ENCODE measurements at places on chromosomes 5 and 9. TPM values are rescaled to one million over a fixed set of nuclear protein-coding genes. Genes with fewer than 3 reads are reported as not detected.

GRCh38 chr5:53399926-53400697 is 80.3 kb upstream of the FST start:
- H3K27me3 ChIP-seq = no peaks in the 10 kb centered on the region
- H3K36me3 ChIP-seq = no peaks in the 10 kb centered on the region
- H3K4me3 ChIP-seq = no peak overlapping the region
- DNase-seq = no peak
- H3K4me1 ChIP-seq = peaks cover 14% of the 10 kb centered on the region

GRCh38 chr9:71747576-71747975 is 20.7 kb downstream of the CEMIP2 start:
- peaks cover 11% of the 10 kb centered on the region for H3K4me1 ChIP-seq
- H3K27me3 ChIP-seq = no peaks in the 10 kb centered on the region
- no peak overlapping the region for H3K27ac ChIP-seq

DNA sequence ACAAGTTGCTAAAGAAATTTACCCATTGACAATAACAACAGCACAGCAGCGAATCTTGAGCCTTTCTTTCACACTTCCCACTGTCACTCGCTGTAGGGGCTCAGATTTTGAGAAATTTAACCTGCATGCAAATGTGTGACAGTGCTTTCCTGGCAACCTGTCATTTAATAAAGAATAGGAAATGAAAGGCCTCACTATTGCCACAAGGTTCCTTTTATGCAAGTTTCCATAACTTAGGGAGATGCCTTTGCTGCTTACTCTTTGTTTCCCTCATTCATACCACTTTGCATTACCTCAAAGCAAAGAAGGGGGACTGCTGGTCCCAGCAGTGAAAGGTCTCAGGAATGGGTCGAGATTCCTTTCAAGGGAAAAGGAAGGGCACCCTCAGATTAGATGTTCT is 49.5 kb downstream of the PTCD2 start:
- DNase-seq = no peak
- H3K27me3 ChIP-seq = no peaks in the 10 kb centered on the region

GRCh38 chr5:177997846-177998245 is 1.8 kb upstream of the PROP1 start:
- H3K4me1 ChIP-seq = no peaks in the 10 kb centered on the region
- H3K27ac ChIP-seq = no peak overlapping the region
- H3K36me3 ChIP-seq = no peaks in the 10 kb centered on the region
- H3K4me3 ChIP-seq = no peak overlapping the region
- DNase-seq = no peak

- no peaks in the 10 kb centered on the region for H3K27me3 ChIP-seq
- peaks cover 32% of the 10 kb centered on the region for H3K4me1 ChIP-seq
- H3K27ac ChIP-seq = peak overlapping the region; percentile 77
- H3K4me3 ChIP-seq = no peak overlapping the region
- H3K36me3 ChIP-seq = peaks cover 13% of the 10 kb centered on the region
- DNase-seq = peak; percentile 96
These were observed 138.4 kb downstream of the C9orf152 start for GRCh38 chr9:110069326-110070248.

DNA sequence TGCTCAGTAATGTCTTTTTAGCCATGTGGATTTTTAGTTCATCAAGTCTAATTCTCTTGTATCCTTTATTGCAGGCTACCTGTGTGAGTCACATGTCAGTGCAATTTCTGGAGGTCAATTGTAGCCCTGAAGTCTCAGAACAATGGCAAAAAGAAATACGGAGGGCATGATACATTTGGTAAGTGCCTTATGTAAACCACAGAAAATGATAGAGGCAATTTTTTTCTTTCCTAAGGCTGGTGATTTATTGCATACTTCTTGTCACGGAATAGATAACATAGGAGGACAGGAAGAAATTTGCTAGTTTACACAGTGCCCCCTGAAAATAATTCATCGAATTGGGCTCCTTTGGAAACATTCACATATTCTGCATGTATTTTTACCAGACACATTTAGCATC is 235.9 kb downstream of the DMRTA1 start:
- no peak overlapping the region for H3K27ac ChIP-seq
- H3K4me1 ChIP-seq = peaks cover 2% of the 10 kb centered on the region
- H3K36me3 ChIP-seq = no peaks in the 10 kb centered on the region
- DNase-seq = no peak
- H3K27me3 ChIP-seq = no peaks in the 10 kb centered on the region
- no peak overlapping the region for H3K4me3 ChIP-seq

DNA sequence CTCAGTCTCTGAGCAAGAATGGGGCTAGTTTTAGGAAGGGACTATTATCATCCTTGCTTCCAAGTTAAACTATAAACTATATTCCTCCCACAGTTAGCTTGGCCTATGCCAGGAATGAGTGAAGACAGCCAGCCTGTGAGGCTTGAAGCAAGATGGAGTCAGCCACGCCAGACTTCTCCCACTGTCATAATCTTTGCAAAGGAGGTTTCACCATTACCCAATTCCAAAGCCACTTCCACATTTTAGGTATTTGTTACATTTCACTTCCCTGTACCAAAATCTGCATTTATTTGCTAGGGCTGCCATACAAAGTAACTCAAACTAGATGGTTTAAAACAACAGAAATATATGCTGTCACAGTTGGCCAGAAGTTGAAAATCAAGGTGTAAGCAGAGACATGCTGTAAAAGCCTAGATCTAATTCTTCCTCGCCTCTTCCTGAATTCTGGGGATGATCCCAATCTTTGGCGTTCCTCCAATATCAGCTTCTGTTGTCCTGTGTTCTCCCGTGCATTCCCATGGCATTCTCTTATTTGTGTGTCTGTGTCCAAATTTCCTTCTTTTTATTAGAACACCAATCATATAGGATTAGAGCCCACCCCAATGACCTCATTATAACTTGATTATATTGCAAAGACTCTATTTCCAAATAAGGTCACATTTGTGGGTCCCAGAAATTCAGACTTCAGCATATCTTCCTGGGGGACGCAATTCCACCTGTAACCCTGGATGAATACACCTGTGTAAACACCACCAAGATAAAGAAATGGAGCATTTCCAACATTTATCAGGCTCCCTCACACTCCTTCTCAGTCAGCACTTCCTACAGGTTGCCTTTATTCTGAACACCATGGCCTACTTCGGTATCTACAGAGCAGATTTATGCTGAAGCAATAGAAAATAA is 126.8 kb downstream of the GCNT1 start:
- peaks cover 7% of the 10 kb centered on the region for H3K27me3 ChIP-seq
- no peak for DNase-seq
- H3K27ac ChIP-seq = no peak overlapping the region
- no peaks in the 10 kb centered on the region for H3K4me1 ChIP-seq
- no peaks in the 10 kb centered on the region for H3K36me3 ChIP-seq

DNA sequence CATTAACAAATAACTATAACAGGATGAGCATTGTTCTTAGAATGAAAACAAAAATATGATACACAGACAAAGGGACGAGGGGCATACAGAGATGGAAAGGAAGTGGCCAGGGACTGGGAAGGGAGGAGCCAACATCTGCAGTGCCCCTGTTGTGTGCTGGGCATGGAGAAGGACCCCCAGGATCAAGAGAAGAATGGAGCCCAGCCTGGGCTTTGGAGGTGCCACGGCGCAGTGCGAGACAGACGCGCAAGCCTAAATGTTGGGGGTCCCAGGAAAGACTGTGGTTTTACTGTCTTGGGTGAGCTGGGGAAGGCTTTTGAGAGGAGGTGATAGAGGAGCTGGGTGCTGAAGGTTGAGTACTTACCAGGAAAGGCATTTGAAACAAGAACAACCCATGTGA is 28.4 kb upstream of the DUSP1 start:
- H3K4me1 ChIP-seq = peaks cover 46% of the 10 kb centered on the region
- no peaks in the 10 kb centered on the region for H3K27me3 ChIP-seq
- no peaks in the 10 kb centered on the region for H3K36me3 ChIP-seq
- H3K4me3 ChIP-seq = no peak overlapping the region
- H3K27ac ChIP-seq = peak overlapping the region; percentile 80
- DNase-seq = no peak

DNA sequence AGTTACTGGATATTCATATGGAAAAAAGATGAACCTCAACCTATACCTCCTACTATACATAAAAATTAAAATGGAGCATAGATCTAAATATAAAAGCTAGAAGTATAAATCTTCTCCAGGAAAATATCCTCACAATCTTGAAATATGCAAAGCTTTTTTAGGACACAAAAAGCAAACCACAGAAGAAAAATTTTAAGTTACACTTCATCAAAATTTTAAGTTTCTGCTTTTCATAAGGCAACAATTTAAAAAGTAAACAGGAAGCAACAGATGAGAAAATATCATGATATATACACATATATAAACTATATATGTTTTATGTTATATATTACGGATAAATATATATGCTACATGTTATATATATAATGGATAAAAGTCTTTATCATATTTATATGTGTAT is 157.5 kb downstream of the ADAMTS6 start:
- no peak overlapping the region for H3K4me3 ChIP-seq
- H3K27me3 ChIP-seq = no peaks in the 10 kb centered on the region
- peaks cover 3% of the 10 kb centered on the region for H3K4me1 ChIP-seq
- no peaks in the 10 kb centered on the region for H3K36me3 ChIP-seq
- H3K27ac ChIP-seq = no peak overlapping the region

DNA sequence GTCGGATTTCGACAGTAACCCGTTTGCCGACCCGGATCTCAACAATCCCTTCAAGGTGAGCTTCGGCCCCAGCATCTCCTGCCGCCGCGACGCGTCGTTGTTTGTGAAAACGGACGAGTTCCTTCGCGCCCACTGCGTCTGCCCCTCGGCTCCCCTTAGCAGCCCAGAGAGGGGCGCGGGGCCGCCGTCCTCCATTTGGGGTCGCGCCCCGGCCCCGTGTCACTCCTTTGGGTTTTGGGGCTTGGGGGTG is 182 bp downstream of the SCAMP1 start:
- H3K27me3 ChIP-seq = no peaks in the 10 kb centered on the region
- H3K36me3 ChIP-seq = 0 out of 2 replicates have a peak, but pooled peaks cover 2% of the 10 kb centered on the region
- no peaks in the 10 kb centered on the region for H3K4me1 ChIP-seq
- DNase-seq = no peak

DNA sequence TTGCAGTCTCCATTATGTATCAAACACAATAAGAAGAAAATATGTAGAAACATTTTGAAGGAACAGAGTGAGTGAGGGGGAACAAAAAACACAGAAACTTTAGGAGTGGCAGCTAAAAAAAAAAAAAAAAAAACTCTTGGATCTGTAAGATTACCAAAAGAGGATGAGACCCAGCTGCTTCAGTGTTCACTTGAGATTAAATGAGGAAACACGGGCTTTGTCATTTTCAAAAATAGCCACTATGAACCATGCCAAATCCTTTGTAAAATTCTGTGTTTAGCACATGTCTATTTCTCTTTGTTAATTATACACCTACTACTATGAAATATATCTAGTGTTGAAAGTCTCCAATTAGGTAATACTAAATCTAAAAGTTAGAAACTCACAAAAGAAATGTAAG is 485.9 kb downstream of the EFNA5 start:
- no peaks in the 10 kb centered on the region for H3K4me1 ChIP-seq
- no peaks in the 10 kb centered on the region for H3K27me3 ChIP-seq
- DNase-seq = no peak
- no peak overlapping the region for H3K4me3 ChIP-seq
- no peaks in the 10 kb centered on the region for H3K36me3 ChIP-seq

GRCh38 chr5:83220331-83220730 is 143.0 kb downstream of the XRCC4 start:
- H3K36me3 ChIP-seq = no peaks in the 10 kb centered on the region
- DNase-seq = peak; percentile 8
- no peak overlapping the region for H3K27ac ChIP-seq
- peaks cover 2% of the 10 kb centered on the region for H3K4me1 ChIP-seq
- no peak overlapping the region for H3K4me3 ChIP-seq
- H3K27me3 ChIP-seq = no peaks in the 10 kb centered on the region

GRCh38 chr5:5078009-5078897 is 61.9 kb upstream of the ADAMTS16 start:
- H3K4me3 ChIP-seq = no peak overlapping the region
- no peak overlapping the region for H3K27ac ChIP-seq
- no peaks in the 10 kb centered on the region for H3K27me3 ChIP-seq

DNA sequence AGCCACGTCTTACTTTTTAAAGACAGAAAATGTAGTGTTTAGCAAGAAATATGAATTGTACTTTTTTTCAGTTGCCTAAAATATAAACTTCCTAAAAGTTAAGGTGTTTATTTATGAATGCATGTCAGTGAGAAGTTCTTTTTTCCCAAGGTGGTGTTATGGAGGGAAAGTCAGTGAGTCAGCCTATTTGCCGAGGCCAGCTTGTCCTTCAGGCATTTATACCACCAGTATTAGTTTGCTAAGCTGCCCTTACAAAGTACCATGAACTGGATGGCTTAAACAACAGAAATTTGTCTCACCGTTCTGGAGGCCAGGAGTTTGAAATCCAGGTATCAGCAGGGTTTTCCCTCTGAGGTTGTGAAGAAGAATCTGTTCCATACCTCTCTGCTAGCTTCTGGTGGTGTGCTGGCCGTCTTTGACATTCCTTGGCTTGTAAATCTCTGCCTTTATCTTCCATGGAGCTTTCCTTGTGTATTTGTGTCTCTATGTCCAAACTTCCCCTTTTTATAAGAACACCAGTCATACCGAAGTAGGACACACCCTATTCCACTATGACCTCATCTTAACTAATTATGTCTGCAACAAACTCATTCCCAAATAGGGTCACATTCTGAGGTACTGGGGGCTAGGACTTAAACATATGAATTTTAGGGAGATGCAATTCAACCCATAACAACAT is 38.4 kb downstream of the PRKACG start:
- DNase-seq = no peak
- H3K4me1 ChIP-seq = no peaks in the 10 kb centered on the region
- no peak overlapping the region for H3K4me3 ChIP-seq
- H3K36me3 ChIP-seq = no peaks in the 10 kb centered on the region

DNA sequence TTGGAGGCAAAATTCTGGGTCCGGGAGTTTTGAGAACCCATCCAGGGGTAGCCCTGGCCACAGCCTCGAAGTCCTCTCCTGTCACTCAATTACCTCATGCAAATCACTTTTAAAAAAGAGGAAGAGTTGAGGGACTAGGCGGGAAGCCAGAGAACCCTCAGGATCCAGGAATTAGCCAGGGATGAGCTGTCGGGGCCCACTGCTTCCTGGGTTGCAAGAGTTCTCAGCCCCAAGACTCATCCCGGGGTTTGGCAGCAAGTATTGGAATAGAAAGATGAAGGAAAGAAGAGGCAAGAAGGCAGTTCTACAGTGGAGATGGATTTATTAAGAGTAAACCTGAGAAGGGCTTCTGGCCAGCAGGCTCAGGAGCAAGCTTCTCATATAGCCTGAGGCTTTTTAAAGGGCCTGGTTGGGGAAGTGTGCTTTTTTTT is 25.6 kb downstream of the C9orf50 start:
- H3K4me1 ChIP-seq = peaks cover 20% of the 10 kb centered on the region
- H3K27ac ChIP-seq = no peak overlapping the region
- DNase-seq = peak; percentile 60
- H3K27me3 ChIP-seq = no peaks in the 10 kb centered on the region

- H3K36me3 ChIP-seq = no peaks in the 10 kb centered on the region
- no peak overlapping the region for H3K27ac ChIP-seq
- H3K27me3 ChIP-seq = peaks cover 68% of the 10 kb centered on the region
- no peak overlapping the region for H3K4me3 ChIP-seq
- peaks cover 3% of the 10 kb centered on the region for H3K4me1 ChIP-seq
These were observed 4.2 kb downstream of the ARID3C start for GRCh38 chr9:34624475-34625185.

Gene PCDHA10
- total RNA-seq = under 0.01 TPM

Gene SPATA31D4
- total RNA-seq = not detected

Gene SLC1A3
- total RNA-seq = 1.3 TPM

Gene WDR31
- 0.28 TPM for total RNA-seq

Measured in IMR-90 (cell line).